ENCODE measurements at places on chromosomes 7 and 10. TPM values are rescaled to one million over a fixed set of nuclear protein-coding genes. Genes with fewer than 3 reads are reported as not detected.

The CHST3 gene
- 10.0 TPM for total RNA-seq

- no peak for DNase-seq
Measured at GRCh38 chr10:26221541-26221940, 5.0 kb downstream of the GAD2 start.

GRCh38 chr10:17028798-17029197 is 100.8 kb downstream of the CUBN start:
- DNase-seq, result no peak

The EEPD1 gene
- 2.7 TPM for total RNA-seq

DNA sequence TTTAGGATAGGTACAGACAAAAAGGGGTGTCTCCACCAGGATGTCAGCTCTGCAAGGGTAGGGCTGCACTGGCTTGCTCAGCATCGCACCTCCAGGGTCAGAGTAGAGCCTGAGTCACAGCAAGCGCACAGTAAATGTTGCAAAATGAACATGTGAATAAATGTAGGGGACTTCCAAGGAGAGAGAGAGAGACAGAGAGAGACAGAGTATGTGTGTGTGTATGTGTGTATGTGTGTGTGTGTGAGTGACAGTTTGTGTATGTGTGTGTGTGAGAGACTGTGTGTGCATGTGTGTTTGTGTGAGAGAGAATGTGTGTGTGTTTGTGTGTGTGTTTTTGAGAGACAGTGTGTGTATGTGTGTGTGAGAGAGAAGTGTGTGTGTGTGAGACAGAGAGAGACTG is 163.3 kb downstream of the RPS24 start:
- no peak for DNase-seq

The CALHM2 gene
- 5.9 TPM for total RNA-seq

DNA sequence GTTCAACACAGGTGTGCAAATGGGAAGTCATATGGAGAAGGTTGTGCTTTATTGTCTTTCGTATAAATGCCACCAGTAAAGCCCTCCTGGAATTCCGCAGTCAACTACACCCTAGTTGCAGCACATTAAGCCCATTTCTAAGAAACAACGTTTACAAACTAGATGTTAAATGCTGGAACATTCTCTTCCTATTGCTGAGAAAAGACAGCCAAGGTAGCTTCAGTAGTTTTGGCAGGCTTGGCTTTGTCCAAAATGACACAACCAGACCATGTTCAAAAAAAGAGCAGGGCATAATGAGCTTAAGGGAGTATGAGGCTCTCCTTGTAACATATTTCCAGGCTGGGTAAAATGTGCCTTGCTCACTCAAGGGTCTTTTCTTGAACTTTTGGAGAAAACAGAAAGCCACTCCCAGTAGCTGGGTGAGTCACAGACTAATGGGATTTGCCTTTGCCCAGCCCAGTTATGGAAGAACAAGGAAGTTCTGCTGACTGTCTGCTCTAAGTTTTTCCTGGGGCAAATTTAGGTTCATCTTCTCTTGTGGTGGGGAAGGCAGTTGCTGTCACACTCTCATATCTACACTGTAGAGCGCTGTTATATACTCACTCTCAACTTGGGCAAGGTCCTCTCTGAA is 238.7 kb downstream of the PLXNA4 start:
- DNase-seq, result no peak

GRCh38 chr7:105264707-105265106 is 124.0 kb downstream of the SRPK2 start:
- no peak for DNase-seq

The ADGRA1 gene
- 0.87 TPM for total RNA-seq

The TCAF2 gene
- 0.09 TPM for total RNA-seq

The ARPC1A gene
- total RNA-seq, result 167 TPM

GRCh38 chr10:85212526-85212925 is 884.1 kb downstream of the CCSER2 start:
- DNase-seq, result no peak

The OR2A42 gene
- total RNA-seq, result 0.37 TPM

The RNLS gene
- total RNA-seq, result 8.1 TPM

- no peak for DNase-seq
Measured at GRCh38 chr7:130732980-130733930, 752 bp downstream of the KLF14 start.

DNA sequence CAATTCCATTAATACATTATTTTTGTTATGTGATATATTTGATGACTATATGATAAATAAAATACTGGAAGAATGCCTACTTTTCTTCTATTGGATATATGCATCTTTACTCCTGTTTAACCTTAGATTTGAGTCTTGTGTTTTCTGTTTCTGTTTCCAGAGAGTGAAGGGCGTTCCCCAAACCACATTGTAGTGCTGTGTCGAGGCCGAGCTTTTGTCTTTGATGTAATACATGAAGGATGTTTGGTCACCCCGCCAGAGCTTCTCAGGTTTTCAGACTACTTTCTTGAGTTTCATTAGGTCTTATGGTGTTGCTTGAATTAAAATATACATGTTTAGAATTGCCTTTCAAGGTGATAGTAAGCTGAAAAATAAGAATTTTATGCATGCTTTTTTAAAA is 23.8 kb downstream of the CROT start:
- DNase-seq, result no peak

GRCh38 chr10:11539191-11539868 is 72.1 kb downstream of the USP6NL start:
- DNase-seq, result peak; percentile 87

DNA sequence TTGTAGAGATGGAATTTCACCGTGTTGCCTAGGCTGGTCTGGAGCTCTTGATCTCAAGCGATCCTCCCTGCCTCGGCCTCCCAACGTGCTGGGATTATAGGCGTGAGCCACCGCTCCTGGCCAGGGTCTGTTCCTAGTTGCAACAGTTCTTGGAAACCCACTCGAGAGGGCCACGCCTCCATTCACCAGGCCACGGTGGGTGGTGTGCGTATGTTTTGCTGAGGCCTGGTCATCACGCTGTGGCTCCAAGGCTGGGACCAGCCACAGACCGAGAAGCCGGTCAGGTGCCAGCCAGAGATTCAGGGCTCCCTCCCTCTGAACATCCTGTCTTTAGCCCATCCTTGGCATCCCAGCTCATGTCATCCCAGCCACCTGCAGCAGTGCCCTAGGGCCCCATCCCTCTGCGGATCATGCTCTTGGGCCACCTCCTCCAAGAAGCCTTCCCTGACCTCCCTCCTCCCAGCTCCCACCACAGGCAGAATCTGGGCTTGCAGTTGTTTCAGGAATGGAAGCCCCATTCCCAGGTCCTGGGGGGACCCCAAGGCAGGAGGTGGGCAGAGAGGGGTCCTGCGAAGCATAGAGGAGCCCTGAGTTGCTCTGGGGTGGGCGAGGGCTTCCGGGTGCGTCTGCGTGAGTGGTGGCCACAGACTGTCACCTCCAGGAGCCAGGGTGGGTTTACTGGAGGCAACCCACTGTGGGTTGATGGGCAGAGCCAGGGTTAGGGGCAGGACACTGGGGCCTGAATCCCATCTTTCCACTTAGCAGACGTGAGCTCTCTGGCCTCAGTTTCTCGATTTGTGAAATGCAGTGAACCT is 5.2 kb downstream of the LAT2 start:
- DNase-seq, result no peak

- no peak for DNase-seq
Measured at GRCh38 chr7:45670227-45670626, 96.1 kb downstream of the ADCY1 start.

DNA sequence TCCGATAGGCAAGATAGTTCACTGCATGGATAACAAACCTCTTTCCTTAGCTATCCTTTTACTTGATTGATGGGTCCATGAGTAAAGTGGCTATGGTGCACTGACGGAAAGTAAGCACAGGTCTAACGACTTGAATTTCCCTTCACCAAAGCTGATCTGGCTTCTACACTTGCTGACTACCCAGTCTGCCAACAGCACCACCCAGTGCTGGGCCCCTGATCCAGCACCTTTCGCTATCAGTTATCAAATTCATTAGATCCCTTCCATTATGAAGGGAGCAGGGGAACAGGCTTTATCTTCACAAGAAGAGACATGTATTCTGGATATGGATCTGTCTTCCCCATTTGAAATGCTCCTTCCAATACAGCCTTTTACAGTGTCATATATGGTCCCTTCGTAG is 855.9 kb downstream of the GRID1 start:
- DNase-seq, result no peak

GRCh38 chr7:84108119-84108518 is 86.5 kb downstream of the SEMA3A start:
- DNase-seq, result no peak

- no peak for DNase-seq
Measured at GRCh38 chr10:53836638-53837037, 964.4 kb downstream of the PCDH15 start.

GRCh38 chr7:64849250-64849923 is 53.7 kb upstream of the ZNF273 start:
- DNase-seq, result peak; percentile 34

GRCh38 chr7:114073701-114074100 is 154.9 kb upstream of the PPP1R3A start:
- no peak for DNase-seq

- DNase-seq, result peak; percentile 24
Measured at GRCh38 chr7:151114151-151115090, 28.1 kb downstream of the AGAP3 start.

The GALNT17 gene
- not detected for total RNA-seq

DNA sequence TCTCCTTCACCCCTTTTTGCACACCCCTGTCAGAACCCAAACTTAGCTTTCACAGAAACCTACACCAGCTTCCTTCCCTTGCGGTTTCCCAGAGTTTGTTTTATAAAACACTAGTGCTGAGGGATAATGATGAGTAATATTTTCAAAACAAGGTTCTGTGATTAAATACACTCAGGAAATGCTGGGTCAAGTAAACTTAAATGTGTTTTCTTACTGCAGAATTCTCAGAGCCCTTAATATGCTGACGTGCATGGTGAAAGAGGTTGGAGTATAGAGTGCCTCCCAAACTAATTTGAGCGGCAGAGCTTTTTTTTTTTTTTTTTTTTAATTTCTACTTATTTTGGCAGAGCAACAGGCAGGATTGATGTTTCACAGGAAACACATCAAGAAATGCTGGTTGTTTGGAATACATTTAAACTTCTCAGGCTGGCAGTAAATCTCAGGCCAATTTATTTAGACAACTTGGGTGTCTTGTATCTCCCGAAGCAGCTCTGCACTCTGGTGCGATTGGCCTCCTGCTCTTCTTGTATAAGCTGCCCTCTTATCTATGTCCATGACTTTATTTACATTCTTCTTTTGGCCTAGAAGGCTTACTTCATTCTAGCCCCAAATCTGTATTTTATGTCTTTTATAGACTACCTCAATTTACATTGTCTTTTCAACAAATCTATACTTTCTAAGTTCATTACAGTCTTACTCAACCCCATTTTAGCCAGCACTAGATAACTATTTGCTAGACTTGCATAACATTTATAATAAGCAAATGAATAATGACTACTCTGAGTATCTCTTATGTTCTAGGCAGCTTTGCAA is 165.4 kb downstream of the BMPER start:
- DNase-seq, result peak; percentile 90

The ZNF786 gene
- total RNA-seq, result 9.8 TPM

The OR2F2 gene
- not detected for total RNA-seq

- DNase-seq, result peak; percentile 33
Measured at GRCh38 chr10:77392851-77393250, 244.8 kb downstream of the KCNMA1 start.

DNA sequence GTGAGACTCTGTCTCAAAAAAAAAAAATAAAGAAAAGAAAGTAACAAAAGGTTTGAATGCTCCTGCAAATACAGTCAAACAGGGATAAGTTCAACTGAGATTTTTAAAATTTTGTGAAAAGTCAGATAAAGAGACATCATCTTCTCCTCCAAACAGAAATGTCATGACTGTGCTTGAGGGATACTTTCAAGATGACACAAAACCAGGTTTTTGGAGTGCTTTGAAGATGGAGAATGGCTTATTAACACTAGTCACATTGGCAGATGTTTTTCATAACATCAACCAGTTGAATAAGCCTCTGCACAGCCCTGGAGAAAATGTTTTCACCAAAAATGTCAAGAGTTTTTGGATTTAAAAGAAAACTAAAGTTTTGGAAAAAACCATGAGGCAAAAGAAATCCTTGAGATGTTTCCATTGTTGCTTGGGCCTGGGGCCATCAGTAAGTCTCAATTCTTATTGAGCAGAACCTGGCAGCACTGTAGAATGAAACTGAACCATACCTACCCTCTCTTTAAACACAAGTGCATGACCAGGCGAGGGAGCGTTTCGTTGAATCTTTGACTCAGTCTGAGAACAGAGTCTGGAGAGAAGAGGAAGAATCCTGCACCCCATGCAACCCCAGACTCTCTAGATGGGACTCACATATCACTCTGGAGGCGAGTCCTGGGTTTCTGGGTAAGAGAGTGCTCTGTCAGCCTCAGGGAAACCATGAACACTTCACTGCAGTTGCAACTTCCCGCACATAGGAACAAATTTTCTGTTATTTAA is 37.4 kb upstream of the PRKCQ start:
- DNase-seq, result no peak

GRCh38 chr10:107451047-107451446 is 286.5 kb upstream of the SORCS1 start:
- no peak for DNase-seq

The CEP55 gene
- total RNA-seq, result 67.9 TPM

DNA sequence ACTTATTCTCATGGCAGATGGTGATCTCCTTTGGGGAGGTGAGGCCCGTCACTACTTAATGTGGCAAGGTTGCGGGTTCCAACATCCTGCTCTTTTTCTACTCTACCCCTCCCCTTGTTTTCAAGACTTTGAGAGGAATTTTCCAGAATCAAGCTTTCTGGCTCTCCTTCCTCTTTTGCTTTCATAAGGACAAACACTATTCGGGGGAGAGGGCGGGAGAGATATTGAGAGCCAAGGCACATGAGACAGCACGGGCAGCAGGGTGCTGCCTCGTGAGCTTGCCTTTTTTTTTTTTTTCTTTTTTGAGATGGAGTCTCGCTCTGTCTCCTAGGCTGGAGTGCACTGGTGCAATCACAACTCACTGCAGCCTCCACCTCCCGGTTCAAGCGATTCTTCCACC is 6.9 kb upstream of the PFKFB3 start:
- DNase-seq, result no peak

The COBL gene
- total RNA-seq, result not detected

The CRYGN gene
- total RNA-seq, result 0.13 TPM

DNA sequence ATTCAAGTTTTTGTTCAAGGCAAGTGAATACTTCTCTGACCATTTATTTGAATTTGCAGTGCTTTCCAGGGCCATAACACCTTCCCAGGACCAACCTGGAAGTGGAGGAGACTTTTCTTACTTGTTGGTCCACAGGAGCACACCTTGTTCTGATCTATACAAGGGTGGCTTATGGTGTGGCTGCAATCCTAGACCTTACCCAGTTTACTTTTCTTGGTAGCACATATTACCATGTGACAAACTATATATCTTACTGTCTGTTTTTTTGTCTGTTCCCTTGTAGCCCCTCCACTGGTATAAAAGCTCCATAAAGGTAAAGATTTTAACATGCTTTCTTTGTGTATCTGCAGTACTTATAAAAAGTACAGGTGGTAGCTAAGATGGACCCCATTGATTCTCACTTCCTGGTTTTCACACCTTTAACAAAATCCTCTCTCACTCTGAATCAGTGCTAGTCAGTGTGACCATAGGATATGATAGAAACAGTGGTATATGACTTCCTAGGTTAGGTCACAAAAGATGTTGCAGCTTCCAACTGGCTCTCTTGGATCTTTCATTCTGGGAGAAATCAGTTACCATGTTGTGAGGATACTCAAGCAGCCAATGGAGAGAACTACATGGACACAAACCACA is 5.6 kb upstream of the ASB4 start:
- no peak for DNase-seq

Measured in A673 (cell line).